Activated naive CD8-positive, alpha-beta T cell treated with anti-CD3 and anti-CD28 coated beads for 36 hours (primary cell): ENCODE measurements at places on chromosomes 7 and 10.

DNA sequence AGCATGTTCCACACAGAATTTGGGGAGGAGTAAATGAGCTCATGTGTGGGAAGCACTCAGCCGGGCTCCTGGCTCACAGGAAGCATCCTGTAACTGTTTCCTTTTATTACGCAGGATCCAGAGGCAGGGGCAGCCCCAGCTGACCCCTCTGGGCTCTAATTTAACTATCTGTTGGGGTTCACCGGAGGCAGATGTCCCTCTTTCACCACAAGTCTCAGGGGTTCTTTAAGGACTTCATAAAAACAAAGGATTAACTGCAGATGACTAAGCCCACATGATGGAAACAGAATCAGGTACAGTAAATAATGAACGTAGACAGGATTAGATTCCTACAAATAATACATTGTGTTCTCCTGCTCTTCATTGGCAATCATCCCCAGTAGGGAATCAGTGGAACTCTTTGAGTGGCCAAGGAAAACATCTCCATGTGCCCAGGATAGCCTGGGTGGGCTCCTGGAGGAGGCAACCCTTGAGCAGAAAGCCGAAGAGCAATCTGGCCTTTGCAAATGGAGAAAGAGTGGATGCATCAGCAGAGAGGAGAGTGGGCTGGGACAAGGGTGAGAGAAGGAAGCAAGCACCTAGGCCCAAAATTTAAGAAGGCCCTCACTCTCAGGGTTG lies 24.6 kb downstream of the TBXAS1 start:
- no peaks in the 10 kb centered on the region for H3K27me3 ChIP-seq
- no peaks in the 10 kb centered on the region for H3K36me3 ChIP-seq
- no peak overlapping the region for H3K27ac ChIP-seq
- no peak overlapping the region for H3K4me3 ChIP-seq
- DNase-seq: no peak

- H3K4me1 ChIP-seq: peaks cover 37% of the 10 kb centered on the region
- no peak overlapping the region for H3K27ac ChIP-seq
- H3K27me3 ChIP-seq: no peaks in the 10 kb centered on the region
- no peak overlapping the region for H3K4me3 ChIP-seq
- H3K36me3 ChIP-seq: peaks cover 17% of the 10 kb centered on the region
These were observed 63.4 kb downstream of the SRPK2 start for GRCh38 chr7:105325216-105325904.

DNA sequence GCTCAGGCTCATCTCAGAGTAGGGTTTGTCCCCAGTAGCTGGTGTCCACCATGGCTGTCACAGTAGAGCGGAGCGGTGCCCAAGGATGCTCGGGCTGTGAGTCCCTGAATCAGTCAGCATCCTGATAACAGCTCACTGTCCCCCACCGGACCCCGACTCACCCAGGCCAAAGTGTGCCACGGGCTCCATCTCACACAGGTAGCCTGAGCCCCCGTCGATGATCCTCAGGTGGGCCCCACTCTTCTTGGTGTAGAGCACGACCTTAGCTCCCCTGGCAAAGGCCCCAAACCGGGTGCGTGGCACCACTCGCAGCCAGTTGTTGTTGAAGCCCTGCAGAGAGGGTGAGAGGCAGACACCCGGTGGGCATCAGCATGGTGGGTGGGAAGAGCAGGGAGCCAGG lies 45.4 kb downstream of the GOLGA7B start:
- H3K36me3 ChIP-seq: no peaks in the 10 kb centered on the region
- no peak for DNase-seq
- no peak overlapping the region for H3K4me3 ChIP-seq
- H3K27ac ChIP-seq: no peak overlapping the region
- H3K4me1 ChIP-seq: no peaks in the 10 kb centered on the region

DNA sequence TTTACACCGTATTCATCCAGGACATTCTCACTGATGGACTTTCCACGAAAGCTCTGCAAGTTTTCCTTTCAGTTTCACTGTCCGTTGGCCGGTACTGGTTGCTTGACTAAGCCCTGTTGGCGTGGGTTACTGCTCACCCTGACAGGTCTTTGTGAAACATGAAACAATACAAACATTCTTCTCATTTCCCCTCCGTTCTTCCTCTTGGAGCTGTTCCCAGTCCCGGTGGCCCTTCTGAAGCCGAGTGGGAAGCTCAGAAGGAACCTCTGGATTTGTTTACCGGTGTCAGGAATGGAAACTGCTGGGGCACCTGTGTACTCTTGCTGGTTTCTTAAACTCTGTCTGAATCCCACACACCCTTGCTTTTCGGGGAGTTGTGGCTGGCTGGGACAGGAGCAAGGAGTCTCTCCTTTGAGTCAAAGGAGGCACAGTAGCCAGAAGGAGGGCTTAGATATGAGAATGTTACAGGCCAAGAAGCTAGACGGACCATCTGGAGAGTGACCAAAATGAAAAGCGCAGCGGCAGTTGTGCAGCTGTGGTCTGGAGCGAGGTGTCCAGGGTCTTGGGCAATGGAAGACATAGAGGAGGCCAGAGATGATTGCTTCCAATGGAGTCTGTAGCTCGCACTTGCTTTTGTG lies 45.7 kb downstream of the LYZL2 start:
- H3K36me3 ChIP-seq: no peaks in the 10 kb centered on the region
- peaks cover 4% of the 10 kb centered on the region for H3K4me1 ChIP-seq

DNA sequence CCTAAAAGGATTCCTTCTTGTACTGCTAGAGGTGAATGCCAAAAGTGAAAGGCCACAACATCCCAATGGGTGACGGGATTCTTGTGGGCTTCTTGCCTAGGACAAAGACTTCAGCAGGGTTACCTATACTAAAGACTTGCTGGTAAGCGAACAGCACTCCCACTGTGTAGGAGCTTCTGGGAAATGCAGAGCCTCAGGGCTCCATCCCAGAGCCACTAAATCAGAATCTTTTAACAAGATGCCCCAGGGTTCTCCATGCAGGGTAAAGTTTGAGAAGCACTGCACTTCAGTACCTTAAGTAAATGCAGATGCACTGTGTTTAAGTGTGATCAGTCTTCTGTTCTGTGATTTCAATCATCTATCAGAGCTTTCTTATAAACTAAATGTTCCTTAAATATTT lies 266.9 kb upstream of the KLF14 start:
- no peak overlapping the region for H3K27ac ChIP-seq
- H3K36me3 ChIP-seq: peaks cover 60% of the 10 kb centered on the region
- no peaks in the 10 kb centered on the region for H3K27me3 ChIP-seq
- H3K4me1 ChIP-seq: peaks cover 62% of the 10 kb centered on the region
- no peak for DNase-seq
